Nucleus accumbens (tissue), 56 donors: ENCODE measurements at places on chromosomes 1 and 21.

DNA sequence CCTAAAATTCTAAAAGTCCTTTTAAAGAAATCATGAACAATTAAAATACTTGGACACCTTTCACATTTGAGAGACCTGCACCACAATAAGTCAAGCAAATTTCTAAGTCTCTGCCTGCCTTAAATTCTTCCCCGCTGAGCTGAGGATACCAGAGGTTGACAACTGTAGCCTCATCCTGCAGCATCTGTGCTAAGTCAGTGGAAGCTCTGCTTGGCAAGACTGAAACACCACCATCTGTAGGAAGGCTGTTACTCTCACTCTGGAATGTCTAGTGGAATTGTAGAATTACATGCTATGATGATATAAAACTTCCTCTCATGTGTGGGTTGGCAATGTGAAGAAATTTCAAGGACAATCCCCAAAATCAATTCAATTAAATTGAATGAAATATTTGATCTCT lies 1756.5 kb downstream of the NCAM2 start:
- no peak for DNase-seq

- no peak for DNase-seq
Observed at GRCh38 chr1:35454176-35454575, 103.0 kb downstream of the KIAA0319L start.

DNA sequence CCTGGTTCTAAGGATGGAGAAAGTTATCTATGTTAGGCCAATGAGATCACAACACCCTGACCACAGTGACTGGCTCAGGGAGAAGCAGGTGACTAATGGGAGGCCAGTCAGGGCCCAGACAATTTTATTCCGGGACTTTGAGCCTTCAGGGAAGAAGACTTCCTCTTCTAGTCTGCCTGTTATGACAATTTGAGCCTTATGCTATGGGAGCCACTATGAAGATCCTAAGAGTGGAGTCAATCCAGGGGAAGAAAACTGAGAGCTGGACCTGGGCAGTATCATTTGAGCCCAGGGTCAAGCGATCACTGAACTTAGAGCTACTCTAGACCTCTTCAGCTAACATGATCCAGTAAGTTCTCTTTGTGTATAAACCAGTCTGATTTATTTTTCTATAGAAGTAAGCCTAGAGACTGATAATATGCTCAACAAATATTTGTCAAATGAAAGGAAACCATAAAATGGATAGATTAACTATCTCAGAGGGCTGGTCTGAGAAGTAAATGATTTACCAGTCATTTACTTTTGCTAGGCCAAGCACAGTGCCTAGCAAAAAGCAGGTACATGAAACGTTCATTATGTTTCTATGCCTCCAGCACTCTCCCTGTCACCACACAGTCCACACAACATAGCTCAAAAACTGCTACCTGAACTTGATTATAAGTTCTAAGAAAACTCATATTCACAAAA lies 4.2 kb upstream of the C1orf141 start:
- no peak for DNase-seq

DNA sequence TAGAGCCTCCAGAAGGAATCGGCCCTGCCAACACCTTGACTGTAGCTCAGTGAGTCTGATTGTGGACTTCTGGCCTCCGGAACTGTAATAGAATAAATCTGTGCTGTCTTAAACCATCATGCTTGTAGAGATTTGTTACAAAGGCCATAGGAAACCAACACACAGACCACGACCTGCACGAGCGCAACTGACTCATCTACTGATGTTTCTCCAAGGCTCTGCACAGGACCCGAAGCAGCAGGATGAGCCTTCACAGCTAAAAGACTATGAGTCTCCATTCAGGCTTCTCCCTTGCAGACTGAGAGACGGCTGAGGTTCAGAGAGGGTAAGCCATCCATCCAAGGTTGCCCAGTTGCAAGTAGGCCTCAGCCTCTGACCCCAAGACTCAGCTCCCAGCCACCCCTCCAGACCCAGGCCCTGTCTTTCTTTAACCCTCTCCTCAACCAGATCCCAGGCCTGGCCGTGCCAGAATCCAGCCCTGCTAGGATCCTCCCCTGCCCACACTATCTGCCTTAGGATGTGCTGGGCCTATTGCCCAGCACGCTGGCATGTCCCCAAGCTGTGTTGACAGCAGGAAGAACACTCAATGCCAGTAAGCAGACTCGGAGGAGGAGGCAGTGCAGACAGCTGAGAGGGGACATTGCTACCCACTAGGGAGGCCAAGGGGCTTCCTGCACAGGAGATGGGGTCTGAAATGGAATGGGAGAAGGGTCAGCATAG lies 109.0 kb downstream of the HMGB4 start:
- DNase-seq: no peak

DNA sequence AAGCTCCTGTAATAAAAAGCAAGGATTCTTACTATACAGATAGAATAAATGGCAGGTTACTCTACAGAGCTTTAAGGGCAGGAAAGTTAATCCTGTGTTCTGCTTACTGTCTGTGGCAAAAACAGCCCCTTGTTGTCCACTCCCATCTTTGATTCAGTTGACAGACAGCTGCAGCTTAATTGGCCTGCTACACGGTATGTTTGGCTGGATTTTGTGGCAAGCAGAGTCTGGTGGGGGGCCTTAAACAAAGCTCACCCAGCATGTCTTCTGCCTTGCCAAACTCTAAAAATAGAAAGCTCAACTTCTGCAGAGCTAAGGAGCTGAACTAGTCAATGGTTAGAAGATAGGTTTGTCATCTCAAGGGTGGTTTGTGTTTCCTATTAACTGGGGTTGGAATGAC lies 407.2 kb downstream of the HLX start:
- DNase-seq: no peak

DNA sequence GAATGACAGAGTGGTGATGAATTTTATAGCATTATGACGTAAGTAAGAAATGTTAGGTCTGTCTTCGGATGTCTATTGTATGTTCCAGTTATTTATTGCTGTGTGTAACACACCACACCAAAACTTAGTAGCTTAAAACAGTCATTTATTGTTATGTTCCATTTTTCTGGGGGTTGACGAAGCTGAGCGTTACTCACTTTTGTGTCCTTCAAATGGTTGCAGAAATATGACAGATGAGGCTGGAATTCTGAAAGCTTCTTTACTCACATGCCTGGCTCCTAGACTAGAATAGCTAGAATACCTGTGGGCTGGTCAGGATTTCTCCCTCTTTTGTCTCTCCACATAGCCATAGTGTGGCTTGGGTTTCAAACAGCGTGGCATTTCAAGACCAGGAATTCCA lies 62.1 kb upstream of the S1PR1 start:
- DNase-seq: no peak

DNA sequence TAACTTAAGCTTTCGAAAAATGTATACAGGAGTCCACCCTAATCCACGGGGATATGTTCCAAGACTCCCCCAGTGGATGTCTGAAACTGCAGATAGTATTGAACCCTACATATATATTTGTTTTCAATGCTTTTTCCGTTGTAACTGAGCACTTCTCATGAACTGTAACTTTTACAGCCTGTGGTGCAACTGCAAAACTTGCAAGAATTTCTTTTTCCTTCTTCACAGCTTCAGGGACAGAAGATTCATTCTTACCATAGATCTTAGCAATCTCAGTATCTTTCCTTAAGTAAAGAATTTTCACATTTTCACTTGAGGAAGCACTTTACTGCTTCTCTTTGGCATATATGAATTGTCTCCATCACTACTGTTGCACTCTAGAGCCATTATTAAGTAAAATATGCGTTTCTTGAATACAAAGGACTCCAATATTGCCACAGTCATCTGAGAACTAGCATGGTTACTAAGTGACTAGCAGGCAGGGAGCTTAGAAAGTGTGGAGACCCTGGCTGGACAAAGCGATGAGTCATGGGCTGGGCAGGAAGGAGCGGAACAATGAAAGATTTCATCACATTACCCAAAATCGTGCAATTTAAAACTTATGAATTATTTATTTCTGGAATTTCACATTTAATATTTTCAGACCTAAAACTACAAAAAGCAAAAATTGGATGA lies 14.1 kb downstream of the DPYD start:
- no peak for DNase-seq
